ENCODE measurements at places on chromosomes 1 and 21. TPM values are rescaled to one million over a fixed set of nuclear protein-coding genes. Genes with fewer than 3 reads are reported as not detected.

DNA sequence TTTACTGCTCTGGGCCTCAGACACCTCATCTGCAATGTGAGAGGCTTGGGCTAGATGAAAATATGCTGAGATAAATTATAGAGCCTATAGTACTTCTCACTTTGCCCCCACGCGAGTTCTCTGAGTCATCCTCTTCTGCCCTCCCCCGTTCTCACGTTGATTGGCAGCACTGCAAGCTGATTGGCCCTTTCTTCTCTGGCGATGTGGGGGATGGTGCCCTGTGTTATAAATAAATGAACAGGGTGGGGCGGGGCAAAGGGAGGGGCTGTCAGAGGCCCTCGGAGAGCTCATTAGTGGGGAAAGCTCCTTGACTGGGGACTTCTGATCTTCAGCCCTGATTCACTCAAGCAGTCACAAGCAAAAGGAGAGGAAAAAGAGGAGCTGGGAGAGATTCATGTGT is 64.3 kb upstream of the ZC3H12A start:
- DNase-seq, result no peak

SLC35F3 gene
- 0.64 TPM for total RNA-seq

GPX7 gene
- total RNA-seq, result 22.7 TPM

- DNase-seq, result no peak
Observed at GRCh38 chr1:15786581-15786980, 20.9 kb downstream of the UQCRHL start.

- DNase-seq, result no peak
Observed at GRCh38 chr1:63885899-63886298, 112.1 kb downstream of the ROR1 start.

GRCh38 chr21:32772281-32773047 is 909 bp upstream of the PAXBP1 start:
- DNase-seq, result peak; percentile 19

All from prostate gland (tissue), 2 donors.